Fibroblast of the aortic adventitia (primary cell): ENCODE measurements at places on chromosomes 11 and 22. TPM values are rescaled to one million over a fixed set of nuclear protein-coding genes. Genes with fewer than 3 reads are reported as not detected.
A peak's percentile ranks its signal among the peaks of the same experiment; 100 is the strongest.

GRCh38 chr11:33642461-33643166 is 58.0 kb downstream of the C11orf91 start:
- no peak for DNase-seq

- no peak for DNase-seq
Observed at GRCh38 chr11:45436966-45437365, 150.8 kb upstream of the SYT13 start.

DNA sequence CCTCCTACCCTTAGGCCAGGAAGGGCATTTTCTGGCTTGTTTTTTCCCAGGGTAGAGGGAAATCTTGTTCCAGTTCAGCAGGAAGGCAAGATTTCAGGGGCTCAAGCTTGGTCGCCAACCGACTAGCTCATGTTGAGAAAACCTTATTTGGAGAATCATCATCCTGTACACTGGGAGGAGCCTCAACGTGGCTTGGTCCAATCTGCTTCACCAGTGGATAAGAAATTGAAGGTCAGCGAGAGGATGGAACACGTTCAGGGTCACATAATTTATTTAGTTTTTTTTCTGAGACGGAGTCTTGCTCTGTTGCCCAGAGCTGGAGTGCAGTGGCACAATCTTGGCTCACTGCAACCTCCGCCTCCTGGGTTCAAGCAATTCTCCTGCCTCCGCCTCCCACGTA is 20.5 kb downstream of the FADS2 start:
- no peak for DNase-seq

DNA sequence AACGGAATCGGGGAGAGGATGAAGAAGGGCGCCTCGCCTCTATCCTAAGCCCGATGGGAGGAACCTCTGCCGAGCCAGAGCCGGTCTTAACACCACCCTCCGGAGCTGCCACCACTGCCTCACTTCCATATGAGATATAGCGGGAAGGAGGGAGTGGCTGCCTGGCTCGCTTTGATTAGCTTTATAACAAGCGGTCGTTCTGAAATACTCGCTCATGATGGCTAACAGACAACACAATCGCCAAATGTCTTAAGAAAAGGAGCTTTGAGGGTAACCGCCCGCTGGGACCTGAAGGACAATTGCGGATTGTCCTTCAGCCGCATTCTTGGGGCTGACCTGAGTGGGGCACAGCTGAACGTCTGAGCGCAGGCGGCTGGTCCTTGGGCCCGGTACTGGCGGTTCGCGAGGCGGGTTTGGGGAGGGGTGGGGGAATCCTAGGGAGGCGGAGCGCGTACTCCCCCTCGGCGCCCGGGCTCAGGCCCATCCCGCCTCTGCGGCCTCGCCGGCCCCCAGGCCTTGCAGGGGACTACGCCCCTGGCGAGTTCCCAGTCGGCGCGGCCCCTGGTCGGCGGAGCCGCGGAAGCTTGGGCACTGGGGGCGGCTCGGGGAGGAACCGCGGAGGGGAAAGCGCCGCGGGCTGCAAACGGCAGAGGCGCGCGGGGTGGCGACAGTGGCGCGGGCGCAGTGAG is at the start of gene PLAAT5:
Gene PLAAT5, minus strand, starts transcription at position 617 of the 689 bp plus-strand sequence. Its CDS starts 133 bp downstream, at position 484.
- peak; percentile 14 for DNase-seq

GRCh38 chr11:31655483-31655882 is 145.9 kb downstream of the ELP4 start:
- peak; percentile 60 for DNase-seq

DNA sequence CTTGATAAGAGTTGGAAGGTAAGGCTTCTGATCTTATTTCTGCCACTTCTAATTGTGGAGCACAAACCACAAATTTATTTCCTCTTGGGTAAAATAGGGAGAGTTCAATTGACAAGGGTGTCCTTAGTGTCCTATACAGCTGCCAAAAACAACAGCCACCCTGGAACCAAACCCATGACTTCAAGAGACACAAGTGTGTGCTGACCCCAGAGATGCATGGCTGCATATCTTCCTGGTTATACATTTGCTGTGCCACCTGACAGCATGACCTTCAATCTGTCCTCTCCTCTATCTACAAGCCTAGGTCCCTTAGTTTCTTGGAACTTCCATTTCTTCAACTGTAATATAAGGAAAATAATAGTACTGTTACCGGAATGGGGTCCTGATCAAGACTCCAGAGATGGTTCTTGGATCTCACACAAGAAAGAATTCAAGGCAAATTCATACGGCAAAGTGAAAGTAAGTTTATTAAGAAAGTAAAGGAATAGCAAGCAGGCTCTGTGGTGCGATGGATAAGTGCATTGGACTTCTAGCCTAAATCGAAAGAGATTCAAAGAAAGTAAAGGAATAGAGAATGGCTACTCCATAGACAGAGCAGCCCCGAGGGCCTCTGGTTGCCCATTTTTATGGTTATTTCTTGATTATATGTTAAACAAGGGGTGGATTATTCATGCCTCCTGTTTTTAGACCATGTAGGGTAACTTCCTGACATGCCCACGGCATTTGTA is 15.5 kb upstream of the TMEM123 start:
- DNase-seq = no peak

- DNase-seq = no peak
Observed at GRCh38 chr11:113278481-113278880, 35.9 kb upstream of the TTC12 start.

DNA sequence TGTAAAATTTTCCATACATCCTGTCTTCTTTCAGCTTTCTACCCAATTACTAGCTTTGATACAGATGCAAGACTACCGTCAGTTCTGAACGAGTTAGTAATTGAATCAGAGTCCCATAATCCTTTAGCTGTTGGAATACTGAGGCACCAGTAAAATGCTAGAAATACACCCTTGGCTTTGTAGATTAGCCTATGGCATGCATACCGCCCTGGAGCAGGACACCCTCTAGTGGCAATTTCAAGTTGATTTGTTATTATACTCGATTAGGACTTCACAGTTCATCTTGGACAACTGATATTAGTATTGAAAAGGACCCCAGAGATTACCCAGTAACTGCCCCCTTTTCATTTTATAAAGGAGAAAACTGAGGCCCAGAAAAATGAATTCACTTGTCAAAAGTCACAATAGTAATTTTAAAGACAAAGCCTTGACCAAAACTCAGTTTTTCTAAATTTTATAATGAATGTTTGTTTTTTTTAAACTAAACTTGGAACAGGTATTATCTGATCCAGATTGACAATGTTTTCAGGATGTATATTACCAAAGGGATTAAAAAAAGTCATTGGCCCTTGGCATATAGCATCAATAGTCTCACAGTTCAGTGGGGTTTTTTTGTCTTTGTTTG is 72.6 kb downstream of the HIPK3 start:
- peak; percentile 83 for DNase-seq

DNA sequence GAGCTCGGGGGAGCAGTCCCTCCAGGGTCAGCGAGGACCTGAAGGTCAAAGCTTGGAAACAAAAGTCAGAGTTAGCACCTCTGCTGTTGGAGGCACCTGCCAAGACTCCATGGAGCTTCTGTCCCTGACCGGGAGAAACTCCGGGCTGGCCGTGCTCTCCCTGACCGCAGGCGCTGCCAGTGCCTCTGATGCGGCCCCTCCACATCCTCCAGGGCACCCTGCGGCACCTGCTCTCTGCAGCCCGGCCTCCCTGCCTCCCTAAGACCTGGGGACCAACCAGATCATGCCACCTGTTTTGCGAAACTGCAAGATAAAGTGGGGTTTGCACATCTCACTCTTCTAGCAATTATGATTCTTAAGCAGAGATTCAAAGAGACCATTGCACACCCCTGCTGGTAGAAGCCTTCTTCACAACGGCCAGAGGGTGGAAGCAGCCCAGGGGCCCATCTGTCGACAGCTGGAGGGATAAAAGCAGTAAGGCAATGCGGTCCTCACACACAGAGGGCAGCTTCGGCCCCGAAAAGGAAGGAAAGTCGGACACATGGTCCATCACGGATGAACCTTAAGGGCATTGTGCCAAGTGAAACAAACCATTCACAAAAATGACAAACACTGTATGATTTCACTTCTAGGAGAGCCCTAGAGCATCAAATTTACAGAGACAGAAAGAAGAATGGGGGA is 477.1 kb downstream of the BRD1 start:
- no peak for DNase-seq

GRCh38 chr11:70528794-70529580 is 130.7 kb downstream of the CTTN start:
- no peak for DNase-seq

- no peak for DNase-seq
Observed at GRCh38 chr11:114605370-114605769, 9.8 kb upstream of the NXPE4 start.

GRCh38 chr11:66677599-66678375 is at the start of gene RBM4B:
TSS of gene RBM4B (minus strand) at chr11:66677887. CDS start at chr11:66677079, 808 bp downstream.
- DNase-seq = peak; percentile 91

- DNase-seq = no peak
Observed at GRCh38 chr22:49423125-49423650, 404.5 kb downstream of the BRD1 start.

Gene OLFML1
- total RNA-seq = 27.1 and 75.0 TPM in 2 replicates

Gene SNRPD3
- 50.7 and 112 TPM in 2 replicates for total RNA-seq

Gene WNT11
- total RNA-seq = 1.2 TPM in 1 of 2 replicates, not detected in the other

Gene OR10A2
- not detected in 2 replicates for total RNA-seq

Gene ART5
- total RNA-seq = 0.81 and 3.4 TPM in 2 replicates

Gene CTSF
- total RNA-seq = 35.0 and 47.1 TPM in 2 replicates

Gene CARD18
- total RNA-seq = not detected in 2 replicates
